ENCODE measurements at places on chromosomes 2 and 18.

DNA sequence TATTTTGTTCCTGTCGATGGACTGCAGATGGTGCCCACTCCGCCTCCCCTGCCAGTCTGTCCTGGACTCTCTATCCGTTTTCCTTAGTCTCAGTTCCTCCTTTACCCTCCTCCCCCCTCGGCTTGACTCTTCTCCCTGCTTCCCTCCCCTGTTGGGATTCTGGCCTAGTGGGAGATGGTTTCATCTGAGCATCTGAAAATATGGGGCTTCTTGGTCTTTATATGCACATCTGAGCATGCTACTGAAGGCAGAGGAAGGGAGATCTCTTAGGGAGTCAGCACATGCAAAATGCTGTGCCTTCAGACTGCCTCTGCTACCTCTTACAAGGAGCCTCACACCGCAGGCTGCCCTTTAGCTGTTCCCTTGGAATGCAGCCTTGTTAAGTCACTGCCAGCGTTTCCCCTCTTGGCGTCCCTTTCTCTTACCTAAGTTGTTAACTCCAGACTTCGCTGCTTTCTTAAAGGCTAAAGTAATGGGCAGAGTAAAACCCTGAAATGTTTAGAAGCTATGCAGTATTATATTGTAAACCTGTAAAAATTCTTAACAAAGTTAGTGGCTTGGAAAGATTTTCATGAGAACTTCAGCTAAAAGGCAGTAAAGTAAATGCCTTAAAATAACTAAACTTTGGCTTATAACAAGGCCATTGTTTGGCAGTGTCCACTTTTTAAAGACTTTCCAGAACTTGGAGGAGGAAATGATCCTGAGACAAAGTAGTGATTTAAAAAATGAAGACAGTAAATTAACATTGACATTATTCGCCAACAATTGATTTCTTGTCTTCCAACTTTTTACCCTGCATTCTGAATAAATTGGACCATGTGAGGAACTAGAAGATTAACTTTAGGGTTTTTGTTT, 49.8 kb downstream of the LDLRAD4 start:
- DNase-seq, result no peak

DNA sequence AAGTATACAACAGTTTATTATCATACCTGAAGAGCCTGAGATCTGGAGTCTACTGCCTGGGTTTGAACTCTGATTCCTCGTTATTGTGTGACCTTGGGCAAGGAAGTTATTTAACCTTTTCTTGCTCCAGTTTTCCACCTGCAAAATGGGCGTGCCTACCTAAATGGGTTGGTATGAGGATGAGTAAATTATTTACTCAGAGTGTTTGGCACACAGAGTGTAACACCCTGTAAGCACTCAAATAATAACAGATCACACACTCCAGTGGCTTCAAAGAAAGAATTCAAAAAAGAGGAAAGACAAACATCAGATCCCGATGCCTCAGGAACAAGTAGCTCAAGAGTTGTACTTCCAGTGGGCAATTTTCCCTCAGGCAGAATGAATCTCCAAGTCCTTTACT, 2.4 kb downstream of the SRD5A2 start:
- DNase-seq, result no peak

DNA sequence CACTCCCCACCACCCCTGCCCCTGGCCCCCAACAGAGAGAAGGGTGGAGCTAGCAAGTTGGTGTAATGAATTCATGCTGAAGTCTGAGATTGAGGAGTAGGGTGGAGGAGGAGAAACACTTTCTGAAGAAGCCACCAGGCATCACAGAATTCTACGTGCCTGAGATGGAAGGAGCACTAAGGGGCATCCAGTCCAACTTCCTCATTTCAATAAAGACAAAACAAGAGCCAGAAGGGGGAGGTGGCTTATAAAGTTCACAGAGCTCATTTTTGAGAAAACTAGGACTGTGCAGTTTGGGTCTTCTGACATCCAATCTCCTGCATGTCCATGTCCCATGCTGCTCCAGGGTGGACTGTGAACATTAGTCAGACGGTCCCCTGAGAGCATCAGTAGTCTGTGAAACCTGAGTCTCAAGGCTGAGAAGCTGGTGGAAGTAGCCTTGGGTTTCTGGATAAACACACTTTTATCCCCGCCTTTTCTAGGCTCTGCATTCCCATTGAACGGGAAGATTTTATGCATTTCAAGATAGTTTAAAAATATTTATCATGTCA, 77.7 kb downstream of the TRIM43 start:
- no peak for DNase-seq

DNA sequence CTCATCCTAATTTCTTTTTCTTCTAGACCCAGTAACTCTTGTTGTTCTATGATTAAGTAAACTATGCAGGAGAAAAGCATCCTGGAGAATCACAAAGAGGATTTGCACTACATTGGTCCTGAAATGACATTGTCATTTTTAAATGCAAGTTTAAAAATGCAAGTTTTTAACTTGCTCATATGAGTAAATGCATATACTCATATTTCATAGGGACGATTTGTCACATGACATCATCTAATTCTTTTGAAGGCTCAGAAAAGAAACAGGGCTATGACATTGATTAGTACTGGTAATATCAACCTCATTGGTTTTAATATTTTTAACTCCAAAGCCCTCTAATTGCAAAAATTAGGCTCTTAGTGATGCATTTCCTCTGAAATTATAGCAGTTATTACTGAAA, 324.4 kb downstream of the LRRTM1 start:
- DNase-seq, result no peak

GRCh38 chr2:225033440-225034318, 8.6 kb downstream of the DOCK10 start:
- DNase-seq, result no peak

DNA sequence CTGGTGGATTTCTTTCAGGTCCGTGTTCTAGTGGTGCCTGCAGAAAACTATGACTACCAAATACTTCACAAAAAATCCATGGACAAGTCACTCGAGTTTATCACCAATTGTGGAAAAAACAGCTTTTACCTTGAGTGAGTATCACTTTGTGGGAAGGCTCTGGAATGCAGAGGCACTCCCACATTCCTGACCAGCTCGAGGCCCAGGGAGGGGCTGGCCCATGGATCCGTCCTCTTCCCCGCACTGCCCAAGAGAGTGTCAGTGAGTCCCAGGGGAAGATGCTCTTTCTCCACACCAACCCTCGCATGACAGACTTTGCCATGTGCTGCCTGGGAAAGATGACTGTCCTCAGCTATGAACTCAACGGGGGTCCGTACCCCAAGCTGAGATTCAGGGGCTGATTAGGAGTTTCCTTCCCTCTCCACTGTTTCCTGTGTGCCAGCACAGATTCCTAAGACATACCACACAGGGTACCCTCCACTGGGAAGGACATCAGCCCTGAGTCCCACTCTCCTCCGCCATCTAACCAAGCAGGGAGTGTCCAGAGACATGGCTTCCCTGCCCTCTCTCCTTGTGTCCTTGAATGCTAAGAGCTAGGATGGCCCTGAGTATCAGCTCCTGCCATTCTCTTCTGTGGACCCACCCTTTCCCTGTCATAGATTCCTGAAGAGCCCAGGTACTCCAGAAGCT, 155.9 kb downstream of the LAMA3 start:
- no peak for DNase-seq

DNA sequence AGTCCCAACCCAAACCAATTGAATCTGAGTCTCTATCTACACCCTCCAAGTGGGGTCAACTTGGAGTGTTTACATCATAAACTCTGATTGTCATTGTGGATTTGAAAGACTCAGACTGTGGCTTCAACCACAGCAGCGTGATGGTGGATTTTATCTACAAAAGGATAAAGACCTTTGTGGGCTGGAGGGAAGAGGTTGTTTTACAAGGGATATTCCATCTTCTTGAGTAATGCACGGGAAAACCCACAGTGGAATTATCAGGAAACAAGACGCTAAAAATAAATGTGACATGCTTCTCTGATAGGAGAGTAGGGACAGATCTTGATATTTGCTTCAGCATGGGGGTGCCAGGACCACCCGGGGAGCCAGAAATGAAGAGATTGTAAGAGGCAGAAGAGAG, 93.5 kb downstream of the LPIN1 start:
- DNase-seq, result no peak

GRCh38 chr2:45009928-45010701, 863 bp upstream of the SIX2 start:
- DNase-seq, result no peak

GRCh38 chr2:47751856-47752414, 31.0 kb upstream of the MSH6 start:
- no peak for DNase-seq

- no peak for DNase-seq
These were observed 76.9 kb upstream of the GCFC2 start for GRCh38 chr2:75787532-75788132.

DNA sequence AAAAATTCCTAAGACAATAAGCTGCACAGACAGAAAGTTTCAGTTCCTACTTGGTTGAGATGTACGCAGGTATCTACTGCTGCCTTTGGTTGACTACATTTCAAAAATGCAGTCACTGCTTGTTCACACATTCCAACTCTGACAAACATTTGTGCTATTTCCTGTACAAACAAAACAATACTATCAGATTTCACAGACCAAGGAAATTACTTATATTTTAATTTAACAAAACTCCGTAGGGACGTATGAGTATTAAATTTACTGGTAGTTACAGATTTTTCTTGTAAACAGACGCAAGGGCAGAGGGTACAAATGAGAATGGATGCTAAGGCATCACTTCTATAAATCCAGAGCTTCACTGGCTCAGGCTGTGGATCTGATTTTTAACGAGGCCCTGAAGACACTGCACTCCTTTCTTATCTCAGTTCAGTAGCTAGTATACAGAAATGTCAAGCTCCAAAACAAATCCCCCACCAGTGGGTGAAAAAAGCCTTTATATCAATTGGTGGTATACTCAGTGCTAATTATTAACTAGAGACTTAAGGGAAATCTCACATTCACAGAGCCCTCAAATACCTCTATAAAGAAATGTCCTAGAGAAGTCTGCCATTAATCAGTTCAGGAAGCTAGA, 31.7 kb upstream of the TTC32 start:
- DNase-seq, result no peak

DNA sequence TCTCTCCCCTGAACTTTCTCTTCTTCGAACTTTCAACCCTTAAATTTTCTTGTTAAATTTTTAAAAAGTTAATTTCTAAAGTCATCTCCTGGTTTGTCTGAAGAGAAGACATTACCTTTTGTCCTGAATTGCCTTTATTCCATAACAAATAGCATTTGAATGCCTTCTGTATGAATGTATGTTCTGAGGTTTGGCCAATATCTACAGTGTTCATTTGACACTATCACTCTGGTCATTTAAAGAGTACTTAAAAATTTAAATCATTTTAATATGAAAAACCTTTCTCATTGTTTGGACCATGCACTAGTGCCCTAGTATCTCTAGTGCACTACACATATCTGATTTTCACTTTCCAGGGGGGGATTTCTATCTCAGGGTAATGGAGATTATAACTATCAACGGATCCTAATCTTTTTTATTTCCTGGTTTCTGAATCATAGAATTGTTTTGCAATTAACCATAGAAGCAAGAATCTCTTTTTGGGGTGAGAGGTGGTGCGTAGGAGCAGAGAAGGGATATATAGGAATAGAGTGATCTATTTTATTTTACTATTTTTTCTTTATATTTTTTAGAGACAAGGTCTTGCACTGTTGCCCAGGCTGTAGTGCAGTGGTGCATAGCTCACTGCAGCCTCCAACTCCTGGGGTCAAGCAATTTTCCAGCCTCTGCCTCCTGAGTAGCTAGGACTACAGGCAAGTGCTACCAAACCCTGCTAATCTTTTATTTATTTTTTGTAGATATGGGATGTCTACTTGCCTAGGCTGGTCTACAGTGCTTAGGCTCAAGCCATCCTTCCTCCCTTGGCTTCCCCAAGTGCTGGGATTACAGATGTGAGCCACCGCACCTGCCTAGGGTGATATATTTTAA, 25.5 kb downstream of the TANC1 start:
- no peak for DNase-seq

DNA sequence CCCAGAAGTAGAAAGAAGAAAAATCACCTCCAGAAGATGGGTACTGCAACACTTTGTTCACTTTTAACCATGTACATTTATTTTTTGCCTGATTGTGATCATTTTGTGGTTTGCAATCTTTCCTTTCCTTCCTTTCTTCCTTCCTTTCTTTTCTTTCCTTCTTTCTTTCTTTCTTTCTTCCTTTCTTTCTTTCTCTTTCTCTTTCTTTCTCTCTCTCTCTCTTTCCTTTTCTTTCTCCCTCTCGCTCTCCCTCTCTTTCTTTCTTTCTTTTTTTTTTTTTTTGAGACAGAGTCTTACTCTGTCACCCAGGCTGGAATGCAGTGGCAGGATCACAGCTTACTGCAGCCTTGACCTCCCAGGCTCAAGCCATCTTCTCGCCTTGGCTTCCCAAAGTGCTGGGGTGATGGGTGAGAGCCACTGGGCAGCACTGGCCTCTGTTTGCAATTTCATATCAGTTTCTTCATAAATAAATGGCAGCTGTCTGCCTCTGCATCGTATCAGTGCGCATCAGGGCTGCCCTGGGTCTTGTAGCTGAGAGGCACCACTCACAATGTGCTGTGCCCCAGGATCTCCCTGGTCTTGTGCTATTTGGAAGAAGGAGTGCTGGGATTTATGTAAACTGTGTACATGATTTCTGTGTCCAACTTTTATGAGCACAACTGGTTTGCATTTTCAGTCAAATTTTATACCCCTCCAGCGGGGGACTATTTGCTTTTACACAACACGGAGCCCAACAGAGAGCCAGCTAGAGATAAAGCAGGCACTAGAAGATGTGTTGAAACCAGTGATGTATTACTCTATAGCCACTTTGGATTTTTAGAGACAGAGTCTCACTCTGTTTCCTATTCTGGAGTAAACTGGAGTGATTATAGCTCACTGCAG, 6.9 kb upstream of the LIMS2 start:
- DNase-seq, result no peak

- DNase-seq, result no peak
These were observed 4.9 kb upstream of the LBH start for GRCh38 chr2:30226144-30227032.

DNA sequence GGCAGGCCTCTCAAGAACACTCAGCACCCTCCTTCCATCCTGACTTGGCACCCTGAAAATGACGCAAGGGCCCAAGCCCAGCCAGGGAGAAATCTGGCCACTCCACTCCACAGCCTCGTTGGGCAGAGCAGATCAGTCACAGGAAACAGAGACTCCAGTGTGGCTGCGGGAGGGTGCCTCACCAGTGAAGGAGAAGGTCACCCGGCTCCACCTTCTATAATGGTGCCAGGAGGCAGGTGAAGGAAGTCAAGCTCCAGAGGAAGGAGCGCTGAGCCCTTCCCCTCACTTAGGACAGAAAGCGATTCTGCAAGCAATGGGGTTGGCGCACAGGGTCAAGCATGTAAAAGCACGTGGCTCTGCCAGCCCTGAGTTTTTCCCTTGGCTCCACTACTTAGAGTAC, 35.3 kb downstream of the CRACDL start:
- no peak for DNase-seq
